ENCODE measurements at places on chromosomes 2 and 18.

DNA sequence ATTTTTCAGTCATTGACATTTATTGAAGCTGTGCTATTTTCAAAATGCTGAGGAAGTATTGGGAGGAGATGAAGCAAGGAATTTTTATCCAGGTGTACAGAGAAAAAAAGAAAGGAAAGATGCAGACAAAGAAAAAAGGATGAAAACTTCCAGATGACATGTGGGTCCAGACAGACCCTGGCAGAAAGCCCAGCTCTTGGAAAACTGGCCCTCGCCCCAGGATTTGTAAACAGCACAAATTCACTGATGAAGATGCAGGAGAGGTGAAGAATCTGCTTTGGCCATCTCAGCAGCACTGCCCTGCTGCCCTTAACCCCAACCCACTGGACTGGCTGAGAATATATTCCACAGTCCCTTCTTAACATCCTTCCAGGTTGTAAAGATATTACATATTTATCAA lies 12.5 kb downstream of the TACR1 start:
- DNase-seq = no peak

GRCh38 chr2:120779781-120780283 lies 44.2 kb downstream of the GLI2 start:
- no peak for DNase-seq

DNA sequence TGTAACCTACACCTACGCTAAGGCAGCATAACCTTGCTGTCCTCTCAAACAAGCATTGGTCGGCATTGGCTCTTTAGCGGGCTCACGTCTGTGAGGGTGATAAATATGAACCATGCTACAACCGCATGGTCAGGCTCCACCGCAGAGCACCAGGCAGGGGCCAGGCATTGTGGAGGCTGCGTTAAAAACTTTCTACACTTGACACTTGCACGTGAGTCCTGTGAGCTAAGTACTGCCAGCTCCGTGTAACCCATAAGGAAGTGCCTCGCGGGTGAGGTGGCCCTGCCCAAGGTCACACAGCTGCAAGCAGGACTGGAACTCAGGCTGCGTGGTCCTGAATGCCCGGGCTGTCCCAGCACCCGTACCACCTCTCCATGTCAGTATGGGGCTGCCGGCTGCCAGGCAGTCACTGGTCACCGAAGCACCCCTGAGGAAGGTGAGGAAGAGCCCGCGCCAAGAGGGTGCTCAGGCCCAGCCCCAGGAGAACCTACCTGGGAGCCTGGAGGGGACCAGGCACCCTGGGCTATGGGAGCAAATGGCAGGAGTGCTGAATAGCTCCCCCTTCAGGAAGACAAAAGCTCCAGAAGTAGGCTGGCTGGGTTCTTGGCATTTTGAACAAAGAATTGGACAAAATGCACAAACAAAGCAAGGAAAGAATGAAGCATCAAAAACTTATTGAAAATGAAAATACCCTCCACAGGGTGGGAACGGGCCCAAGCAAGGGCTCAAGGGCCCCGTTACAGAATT lies 271.1 kb upstream of the RAB6C start:
- DNase-seq = no peak

DNA sequence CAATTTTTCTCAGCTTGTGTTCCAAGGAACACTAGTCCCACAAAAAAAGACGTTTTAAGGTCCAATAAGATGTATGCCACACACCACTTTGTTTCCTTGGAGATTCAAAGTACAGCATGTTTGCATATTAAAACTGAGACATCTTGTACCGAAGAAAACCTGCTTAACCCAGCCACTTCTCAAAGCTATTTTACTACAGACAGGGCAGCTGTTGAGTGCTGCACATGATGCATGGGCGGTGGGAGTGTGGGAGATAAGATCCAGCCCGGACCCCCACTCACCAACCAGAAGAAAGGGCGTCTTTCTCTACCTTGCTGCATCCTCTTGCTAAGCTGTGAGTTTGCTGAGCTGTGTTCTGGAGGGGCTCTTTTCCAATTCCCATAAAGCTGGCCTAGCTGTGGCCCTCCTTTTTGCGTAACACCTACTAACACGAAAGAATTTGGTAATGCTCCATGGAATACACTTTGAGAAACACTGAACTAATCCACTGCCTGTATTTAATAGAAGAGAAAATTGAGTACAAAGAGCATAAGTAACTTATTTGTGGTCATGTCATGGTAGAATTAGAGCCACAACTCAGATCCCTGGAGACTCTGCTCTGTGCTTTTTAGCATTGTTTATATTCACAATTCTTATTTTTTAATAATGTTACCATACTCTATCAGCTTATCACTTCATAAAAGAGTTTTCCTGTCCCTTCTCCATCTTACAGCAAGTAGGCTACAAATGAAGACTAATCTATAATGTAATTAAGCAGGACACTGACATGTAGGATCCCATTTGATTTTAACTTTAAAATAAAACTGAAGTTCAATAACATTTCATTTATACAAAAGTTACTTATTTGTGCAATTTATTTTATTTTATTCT lies 90.0 kb downstream of the PLEKHM3 start:
- DNase-seq = no peak

DNA sequence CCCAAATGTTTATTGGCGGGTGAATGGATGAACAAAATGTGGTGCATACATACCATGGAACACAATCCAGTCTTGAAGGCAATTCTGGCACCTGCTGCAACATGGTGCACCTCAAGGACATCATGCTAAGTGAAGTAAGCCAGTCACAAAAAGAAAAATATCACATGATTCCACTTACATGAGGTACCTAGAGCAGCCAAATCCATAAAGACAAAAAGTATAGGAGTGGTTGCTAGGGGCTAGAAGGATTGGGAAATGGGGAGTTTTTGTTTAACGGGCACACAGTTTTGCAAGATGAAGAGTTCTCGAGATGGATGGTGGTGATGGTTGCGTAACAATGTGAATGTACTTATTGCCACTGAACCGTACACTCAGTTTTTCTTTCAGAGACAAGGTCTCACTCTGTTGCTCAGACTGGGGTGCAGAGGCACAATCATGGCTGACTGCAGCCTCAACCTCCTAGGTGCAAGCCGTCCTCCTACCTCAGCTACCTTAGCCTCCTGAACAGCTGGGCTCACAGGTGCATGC lies 90.9 kb upstream of the CERS6 start:
- DNase-seq = no peak

DNA sequence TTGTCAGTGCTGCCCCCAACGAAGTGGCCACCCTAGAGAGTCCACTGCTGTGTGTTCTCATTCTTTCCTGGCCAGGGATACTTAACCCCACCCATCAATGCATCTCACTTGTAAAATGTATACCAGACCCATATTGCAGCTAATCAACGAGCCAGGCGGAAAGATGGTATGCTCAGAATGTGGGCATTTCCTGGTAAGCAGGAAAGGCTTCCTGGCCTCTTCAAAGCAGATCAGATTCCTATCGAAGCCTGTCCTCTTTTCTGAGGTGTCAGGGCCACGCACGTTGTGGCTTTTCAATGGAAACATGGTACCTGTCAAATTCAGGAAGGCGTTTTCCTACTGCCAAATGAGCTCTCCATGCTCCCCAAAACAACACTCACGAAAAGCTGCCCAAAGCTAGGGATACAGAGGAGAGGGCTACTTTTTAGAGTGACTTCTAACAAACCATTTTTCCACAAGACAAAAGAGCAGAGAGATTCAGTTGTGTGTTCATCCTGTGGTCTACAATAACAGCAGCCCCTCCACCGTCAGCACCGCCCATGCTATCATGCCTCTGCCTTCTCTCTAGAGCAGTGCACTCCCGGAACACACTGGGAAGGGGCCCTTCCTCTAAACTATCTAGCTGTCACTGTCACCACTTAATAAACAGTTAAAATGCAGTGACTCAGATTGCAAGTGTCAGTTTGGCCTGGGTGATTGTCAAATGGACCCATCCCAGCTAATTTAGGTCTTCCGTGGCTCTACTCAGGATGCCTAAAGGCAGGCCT lies 535.1 kb downstream of the RNF144A start:
- DNase-seq = no peak

DNA sequence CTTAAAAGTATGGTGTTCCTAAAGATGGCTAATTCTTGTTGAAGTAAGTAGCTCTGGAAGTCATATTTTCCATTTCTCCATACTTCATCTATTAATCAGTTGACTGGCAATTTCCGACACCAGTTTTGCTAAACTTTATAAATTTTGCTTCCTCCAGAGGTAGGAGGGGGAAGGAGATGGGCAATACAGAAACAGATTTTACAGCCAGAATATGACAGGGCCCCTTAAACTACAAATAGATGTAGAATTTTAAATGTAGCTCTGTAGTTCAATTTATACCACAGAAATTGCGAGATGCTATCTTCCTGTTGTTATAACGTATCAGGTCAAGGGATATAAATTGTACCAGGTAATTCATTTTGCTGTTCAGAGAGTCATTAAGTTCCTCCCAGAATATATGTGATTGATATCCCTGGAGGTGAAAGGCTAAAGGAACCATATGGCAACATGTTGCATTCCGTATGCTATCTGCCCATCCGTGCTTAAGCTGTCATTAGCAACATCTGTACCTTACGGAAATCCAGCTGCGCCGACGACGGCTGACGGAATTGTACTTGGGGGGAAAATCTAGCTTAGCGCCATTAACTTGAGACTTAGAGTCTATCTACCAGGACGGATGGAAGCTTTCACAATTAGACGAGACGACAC lies 8.4 kb upstream of the NR4A2 start:
- DNase-seq = peak; percentile 10

DNA sequence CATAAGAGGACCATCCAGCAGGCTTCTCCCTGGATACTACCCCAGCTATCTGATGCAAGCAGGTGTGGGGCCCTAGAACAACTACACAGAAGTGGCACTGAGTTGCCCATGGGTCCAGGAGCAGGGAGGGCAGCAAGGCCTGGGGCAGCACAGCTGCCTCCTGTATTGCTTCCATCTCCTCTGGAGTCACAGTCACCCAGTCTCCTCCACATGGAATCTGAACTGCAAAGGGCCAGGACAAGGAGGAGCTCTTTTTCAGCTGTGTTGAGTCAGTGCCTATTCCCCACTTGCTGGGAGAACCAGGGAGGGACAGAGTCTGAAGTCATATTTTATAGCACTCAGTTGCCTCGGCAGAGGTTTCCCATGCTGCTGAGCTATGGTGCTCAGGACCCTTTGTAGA lies 67.9 kb upstream of the ALPP start:
- no peak for DNase-seq

DNA sequence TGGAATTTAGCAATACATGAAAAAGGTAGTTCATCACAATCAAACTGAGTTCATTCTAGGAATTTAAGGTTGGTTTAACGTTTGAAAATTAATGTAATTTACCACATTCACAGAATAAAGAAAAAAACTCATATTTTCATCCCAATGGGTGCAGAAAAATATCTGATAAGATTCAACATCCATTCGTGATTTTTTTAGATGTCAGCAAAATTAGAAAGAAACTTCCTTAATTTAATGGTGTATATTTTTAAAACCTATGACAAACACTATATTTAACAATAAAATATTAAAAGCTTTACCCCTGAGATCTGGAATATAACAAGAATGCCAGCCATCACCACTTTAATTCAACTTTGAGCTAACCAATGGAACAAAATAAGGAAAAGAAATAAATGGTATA lies 208.7 kb upstream of the CHAC2 start:
- no peak for DNase-seq

DNA sequence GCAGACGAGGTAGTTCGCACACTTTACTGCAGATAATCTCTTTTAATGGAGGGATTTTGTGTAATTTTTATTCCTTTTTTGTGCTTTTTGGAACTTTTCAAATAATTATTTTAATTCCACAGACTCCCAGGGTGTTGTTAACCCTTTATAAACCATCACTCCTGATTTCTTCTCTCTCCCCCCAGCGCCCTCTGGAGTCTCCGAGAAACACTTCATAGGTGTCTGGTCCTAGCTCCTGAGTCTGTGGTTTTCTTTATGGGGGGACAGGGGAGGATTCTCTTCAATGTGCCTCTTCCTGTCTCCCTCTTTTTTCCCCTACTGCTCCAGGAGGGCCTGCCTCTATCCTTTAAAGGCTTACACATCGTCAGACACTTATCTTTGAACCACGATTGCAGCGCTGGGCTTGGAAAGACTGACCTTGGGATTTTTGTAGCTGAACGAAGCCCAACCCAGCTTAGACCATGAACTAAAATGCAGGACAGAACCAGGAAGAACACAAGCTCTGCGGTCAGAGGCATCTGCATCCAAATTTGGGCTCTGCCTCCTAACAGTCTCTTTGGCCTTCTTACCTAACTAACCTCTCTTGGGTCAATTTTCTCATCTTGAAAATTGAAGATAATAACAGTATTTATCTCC lies 7.1 kb upstream of the PKDCC start:
- no peak for DNase-seq

DNA sequence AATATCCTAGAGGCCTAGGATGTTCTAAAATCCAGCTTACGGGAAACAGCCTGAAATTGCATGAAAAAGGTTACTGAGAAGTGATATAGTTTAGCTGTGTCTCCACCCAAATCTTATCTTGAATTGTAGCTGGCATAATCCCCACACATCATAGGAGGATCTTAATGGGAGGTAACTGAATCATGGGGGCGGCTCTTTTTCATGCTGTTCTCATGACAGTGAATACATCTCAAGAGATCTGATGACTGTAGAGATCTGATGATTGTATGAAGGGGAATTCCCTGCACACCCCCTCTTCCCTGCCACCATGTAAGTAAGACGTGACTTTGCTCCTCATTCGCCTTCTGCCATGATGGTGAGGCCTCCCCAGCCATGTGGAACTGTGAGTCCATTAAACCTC lies 385.6 kb upstream of the ID2 start:
- no peak for DNase-seq

- DNase-seq = no peak
These were observed 144.4 kb upstream of the PIEZO2 start for GRCh38 chr18:11293794-11294193.

GRCh38 chr2:24818721-24819167 lies 25.5 kb downstream of the CENPO start:
- DNase-seq = no peak

- no peak for DNase-seq
These were observed 57.3 kb downstream of the CCDC195 start for GRCh38 chr2:224658780-224659405.

DNA sequence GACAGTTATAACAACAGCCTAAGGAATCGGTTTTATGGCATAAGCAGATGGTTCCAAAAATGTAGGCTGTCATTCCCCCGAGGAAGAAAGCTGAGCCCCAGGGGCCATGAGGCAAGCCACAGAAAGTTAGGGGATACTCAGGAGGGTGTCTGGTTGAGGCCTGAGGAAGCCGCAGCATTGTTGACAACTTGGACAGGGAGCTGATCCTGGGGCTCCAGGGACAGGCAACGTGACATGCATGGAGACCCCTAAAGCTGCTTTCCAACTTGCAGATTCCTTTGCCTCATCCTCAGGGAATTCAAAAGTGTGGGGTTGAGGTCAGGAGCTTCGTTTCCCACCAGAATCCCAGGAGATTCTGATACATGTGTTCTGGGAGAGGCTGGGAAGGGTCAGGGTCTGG lies 20.9 kb downstream of the CELF4 start:
- DNase-seq = no peak

- no peak for DNase-seq
These were observed 73.2 kb downstream of the ITSN2 start for GRCh38 chr2:24287171-24287570.

GRCh38 chr2:11572996-11573395 lies 39.2 kb downstream of the GREB1 start:
- no peak for DNase-seq

GRCh38 chr2:715038-715437 lies 37.8 kb upstream of the TMEM18 start:
- DNase-seq = no peak
